ENCODE measurements at places on chromosomes 3 and 15.
A peak's percentile ranks its signal among the peaks of the same experiment; 100 is the strongest.

DNA sequence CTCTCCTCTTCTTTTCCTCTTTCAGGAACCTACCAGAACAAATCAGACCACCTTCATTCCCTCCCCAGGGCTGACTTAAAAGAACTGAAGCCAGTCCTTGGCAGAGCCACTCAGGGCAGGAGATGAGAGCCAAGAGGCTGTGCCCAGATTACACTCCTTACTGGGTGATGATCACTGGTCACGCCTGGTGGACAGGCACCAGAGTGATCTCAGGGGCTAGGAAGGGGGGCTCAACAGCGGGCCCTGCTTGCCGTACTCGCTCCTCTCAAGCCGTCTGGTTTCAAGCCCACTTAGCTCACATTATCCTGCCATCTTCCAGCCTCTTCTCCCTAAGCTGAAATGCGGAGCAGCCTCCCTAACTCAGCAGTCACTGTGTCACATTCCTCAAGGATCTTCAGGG is 1.7 kb upstream of the FAH start:
- DNase-seq: no peak

DNA sequence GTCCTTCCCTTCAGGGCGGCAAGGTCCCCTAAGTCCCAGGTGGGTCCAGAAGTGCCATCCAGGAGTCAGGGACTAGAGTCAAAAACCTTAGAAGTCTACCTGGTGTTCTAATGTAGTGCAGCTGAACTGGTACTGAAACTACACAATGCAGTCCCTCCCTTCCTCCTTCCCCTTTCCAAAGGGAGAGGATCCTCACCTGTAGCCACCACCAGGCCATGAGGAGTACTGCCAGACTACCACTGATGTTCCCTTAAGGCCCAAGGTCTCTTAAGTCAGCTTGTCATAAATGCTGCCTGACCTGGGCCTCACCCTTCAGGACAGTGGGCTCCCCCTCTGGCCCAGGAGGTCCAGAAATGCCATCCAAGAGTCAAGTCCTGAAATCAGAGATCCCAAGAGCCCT is 98.9 kb downstream of the ULK4 start:
- DNase-seq: no peak

DNA sequence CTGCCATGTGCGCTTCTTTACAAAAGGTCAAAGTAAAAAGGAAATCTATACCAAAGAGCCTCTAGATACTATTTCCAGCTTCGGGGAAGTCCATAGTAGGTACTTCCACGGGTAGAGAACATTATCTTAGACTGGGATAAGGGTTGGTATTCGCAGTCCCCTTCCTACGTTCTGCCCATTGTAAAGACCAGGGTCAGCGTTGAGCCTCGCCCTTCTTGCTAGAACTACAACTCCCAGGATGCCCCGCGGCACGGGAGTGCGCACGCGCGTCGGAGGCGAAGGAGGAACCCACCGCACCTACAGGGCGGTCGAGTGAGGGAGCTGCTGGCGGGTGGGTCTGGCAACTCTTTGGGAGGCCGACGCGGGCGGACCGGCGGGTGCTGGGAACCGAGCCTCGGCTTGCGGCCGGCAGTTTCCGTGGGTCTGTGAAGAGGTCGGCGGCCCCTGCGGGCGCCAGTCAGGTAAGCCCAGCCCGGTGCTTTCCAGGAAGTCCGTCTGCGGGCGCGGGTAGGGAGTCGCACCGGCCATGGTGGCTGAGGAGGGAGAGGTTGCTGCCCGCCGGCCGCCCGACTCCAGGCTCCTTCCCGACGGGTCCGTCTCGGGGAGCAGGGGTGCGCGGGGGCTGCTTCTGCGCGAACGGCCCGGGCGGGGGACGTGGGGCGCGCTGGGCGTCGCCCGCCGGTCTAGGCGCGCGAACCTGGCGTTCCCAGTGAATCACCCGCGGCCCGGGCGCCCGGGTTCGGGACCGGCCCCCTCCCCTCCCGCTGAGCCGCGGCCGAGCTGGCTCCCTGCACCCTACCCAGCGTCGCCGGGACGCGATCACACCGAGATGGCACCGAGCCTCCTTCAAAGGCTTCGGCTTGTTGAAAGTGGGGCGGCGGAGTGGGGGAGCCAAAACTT is at the start of gene TMOD3:
Gene TMOD3 (plus strand): TSS at position 278 of the 900 bp plus-strand sequence. CDS start 33,232 bp downstream, outside the sequence.
- DNase-seq: peak; percentile 93

- peak; percentile 50 for DNase-seq
Measured at GRCh38 chr3:148459931-148460513, 237.7 kb upstream of the AGTR1 start.

DNA sequence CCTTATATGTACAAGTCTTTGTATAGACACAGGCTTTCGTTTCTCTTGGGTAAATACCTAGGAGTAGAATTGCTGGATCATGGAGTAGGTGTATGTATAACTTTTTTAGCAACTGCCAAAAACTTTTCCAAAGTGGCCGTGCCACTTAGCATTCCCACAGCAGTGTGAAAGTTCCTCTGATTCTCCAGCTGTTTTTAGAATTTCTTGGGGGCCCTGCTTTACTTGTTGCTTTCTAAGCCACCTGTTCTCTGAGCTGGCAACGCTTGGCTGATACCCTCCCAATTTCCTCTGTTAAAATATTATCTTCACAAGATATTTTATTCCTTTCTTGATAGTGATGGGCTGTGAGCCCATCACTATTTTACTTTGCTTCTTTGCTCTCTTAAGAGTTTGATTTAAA is 19.2 kb downstream of the LIMD1 start:
- DNase-seq: no peak

- DNase-seq: peak; percentile 39
Measured at GRCh38 chr3:197746801-197747237, 2.9 kb upstream of the FYTTD1 start.

GRCh38 chr3:39189959-39190269 is 2.5 kb downstream of the XIRP1 start:
- DNase-seq: peak; percentile 85

GRCh38 chr3:175777965-175778364 is 918.8 kb downstream of the NAALADL2 start:
- no peak for DNase-seq

DNA sequence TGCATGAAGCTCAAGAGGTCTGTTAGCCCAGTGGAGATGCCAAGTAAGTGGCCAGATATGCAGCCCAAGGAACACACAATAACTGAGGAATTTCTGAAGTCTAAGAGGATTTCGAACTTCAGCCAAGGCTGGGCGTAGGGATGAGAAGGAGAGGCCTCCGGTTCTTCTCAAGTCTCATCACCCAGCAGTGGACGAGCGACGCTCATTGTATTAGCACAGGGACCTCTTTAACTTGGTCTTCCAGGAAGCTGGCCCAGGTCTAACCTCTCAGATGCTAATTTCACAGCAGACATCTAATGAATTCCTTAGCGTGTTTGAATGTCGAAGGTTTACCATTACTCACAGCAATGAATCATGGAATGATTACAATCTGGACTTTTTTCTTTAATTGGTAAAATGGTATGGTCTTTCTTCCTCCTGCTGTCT is 85.0 kb downstream of the HES1 start:
- DNase-seq: no peak

DNA sequence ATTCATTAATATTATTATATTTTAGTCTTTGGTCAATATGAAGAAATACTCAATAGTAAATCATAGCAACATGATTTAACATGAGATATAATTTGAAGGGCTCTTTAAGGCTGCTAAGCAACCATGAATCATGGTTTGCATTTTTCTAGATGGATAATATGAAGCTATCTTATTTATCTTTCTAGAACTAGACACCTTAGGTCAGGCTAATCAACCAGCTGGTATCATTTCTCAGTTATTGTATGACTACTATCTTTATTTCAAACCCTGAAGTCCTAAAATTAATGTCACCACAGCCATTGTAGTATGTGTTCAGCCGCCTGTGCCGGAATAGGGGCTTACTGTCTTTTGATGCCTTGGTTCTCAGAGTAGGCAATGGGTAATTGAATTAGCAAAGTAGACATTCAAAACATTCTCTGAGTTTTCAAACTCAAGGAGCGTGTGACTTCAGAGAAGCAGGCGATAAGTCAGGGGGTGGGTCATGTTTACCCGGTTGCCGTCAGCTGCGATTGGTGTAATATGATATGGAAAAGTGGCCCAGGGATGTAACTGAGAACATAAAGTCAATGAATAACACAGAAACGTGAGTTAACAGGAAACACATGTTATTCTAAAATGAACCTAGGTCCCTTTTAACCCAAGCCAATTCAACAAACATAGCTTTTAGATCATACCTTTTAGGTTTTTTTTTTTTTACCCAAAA is 93.4 kb upstream of the CTDSPL start:
- DNase-seq: peak; percentile 90

- no peak for DNase-seq
Measured at GRCh38 chr3:172700936-172701455, 9.9 kb downstream of the NCEH1 start.

DNA sequence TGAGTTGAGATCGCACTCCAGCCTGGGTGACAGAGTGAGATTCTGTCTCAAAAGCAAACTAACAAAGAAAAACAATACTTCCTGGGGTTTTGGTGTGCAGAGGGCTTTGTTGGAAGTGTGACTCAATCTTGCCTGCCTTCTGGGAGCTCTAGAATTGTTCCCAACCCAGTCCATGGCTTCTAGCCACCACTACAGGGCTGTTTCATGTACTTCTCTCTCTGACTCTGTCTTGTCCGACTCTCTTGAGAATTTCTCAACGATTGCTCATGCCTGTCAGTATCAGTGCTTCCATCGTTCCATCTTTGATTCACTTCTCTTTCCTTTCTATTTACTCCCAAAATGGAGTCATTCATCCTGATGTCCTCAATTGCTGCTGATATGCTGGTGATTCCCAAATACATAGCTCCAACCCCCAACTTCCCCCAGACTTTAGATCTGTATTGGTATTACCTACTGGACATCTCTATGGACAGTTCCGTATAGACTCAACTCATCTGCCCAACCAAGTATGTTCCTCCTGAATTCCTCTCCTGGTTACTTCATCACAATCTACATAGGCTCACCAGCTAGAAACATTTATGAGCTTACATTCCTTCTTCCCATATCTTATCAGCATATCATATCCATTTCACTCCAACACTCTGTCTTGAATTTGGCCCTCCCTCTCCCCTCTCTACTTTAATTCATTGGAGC is 1.8 kb upstream of the AP2M1 start:
- peak; percentile 85 for DNase-seq

DNA sequence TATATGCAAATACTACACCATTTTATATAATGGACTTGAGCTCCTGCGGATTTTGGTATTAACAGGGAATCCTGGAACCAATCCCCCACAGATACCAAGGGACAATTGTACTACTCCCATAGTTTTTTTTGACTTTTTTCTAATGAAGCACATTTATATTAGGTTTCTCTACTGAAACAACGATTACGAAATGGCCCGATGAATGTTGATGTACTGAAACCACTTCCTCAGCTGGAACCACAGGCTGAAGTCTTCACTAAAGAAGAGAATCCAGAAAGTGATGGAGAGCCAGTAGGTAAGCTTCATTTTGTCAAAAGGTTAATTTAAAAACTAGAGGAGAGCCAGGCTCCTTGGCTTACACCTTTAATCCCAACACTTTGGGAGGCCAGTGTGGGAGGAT is 121.5 kb upstream of the LRRFIP2 start:
- DNase-seq: peak; percentile 72

GRCh38 chr3:178270838-178271237 is 265.4 kb upstream of the KCNMB2 start:
- DNase-seq: no peak

DNA sequence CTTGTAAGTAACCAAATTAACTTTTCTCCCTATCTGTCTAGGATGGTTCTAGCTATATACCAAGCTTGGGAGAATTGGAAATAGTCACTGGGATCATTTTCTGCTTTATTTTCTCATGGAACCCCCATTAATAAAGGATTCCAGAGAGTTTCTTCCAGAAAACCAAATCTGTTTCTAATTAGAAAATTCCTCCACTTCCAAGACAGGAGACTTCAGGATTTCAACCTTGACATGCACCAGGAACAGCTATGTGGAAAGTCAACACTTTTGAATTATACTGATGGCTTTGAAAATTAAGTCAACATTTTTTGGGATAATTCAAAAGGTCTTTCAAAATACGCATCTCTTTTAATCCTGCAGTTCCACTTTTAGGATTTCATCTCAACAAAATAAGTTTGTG is 138.3 kb downstream of the MEX3B start:
- no peak for DNase-seq

All from choroid plexus epithelial cell (primary cell).